CD4-positive, CD25-positive, alpha-beta regulatory T cell (primary cell): ENCODE measurements at places on chromosomes 16 and 17. TPM values are rescaled to one million over a fixed set of nuclear protein-coding genes. Genes with fewer than 3 reads are reported as not detected.

GRCh38 chr17:77321649-77322513, 181.1 kb downstream of the SEC14L1 start:
- no peak overlapping the region for H3K4me3 ChIP-seq
- H3K4me1 ChIP-seq: peaks cover 45% of the 10 kb centered on the region

GRCh38 chr16:2159175-2159838, 3.7 kb downstream of the TRAF7 start:
- no peaks in the 10 kb centered on the region for H3K27me3 ChIP-seq
- no peak overlapping the region for H3K27ac ChIP-seq
- H3K36me3 ChIP-seq: no peaks in the 10 kb centered on the region
- peaks cover 28% of the 10 kb centered on the region for H3K4me1 ChIP-seq
- DNase-seq: no peak
- no peak overlapping the region for H3K4me3 ChIP-seq

GRCh38 chr16:85316321-85316919, 204.1 kb upstream of the CIBAR2 start:
- no peak overlapping the region for H3K27ac ChIP-seq
- no peak overlapping the region for H3K4me3 ChIP-seq
- no peaks in the 10 kb centered on the region for H3K36me3 ChIP-seq
- DNase-seq: no peak
- no peaks in the 10 kb centered on the region for H3K27me3 ChIP-seq

- no peak for DNase-seq
- H3K27me3 ChIP-seq: no peaks in the 10 kb centered on the region
- H3K36me3 ChIP-seq: no peaks in the 10 kb centered on the region
- H3K4me3 ChIP-seq: no peak overlapping the region
Observed at GRCh38 chr17:79203016-79203415, 128.4 kb downstream of the ENGASE start.

Gene HOXB8
- total RNA-seq: not detected

Gene FAM171A2
- 0.25 TPM for total RNA-seq

GRCh38 chr16:77009453-77009852, 181.5 kb upstream of the MON1B start:
- no peak overlapping the region for H3K4me3 ChIP-seq
- H3K27me3 ChIP-seq: no peaks in the 10 kb centered on the region
- no peaks in the 10 kb centered on the region for H3K36me3 ChIP-seq
- DNase-seq: no peak
